ENCODE measurements at places on chromosomes 2 and 18.
A peak's percentile ranks its signal among the peaks of the same experiment; 100 is the strongest.

DNA sequence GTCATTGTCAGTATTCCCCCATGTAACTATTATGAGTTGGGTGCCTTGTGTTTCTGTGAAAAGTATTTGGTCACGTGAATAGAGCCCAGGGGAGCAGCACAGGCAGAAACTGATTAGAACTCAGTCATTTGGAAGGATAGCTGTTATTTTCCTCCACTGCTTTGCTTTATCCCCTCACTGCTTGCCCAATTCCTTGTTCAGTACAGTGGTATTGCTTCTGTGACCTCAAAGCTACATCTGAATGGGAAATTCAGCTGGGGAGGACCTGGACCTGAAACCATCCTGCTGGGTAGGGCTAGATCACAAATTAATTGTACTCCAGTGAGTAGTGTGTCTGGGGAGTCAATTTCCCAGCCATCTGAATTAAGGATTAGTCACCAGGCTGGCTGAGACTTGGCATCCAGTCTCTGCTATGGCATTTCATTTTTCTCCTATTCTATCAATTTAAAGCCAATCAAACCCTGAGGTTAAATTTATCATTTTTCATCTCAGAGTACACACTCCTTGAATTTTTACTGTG, 1231.6 kb upstream of the GYPC start:
- no peak for DNase-seq

GRCh38 chr2:142878031-142878678, 691 bp downstream of the KYNU start:
- DNase-seq = no peak

DNA sequence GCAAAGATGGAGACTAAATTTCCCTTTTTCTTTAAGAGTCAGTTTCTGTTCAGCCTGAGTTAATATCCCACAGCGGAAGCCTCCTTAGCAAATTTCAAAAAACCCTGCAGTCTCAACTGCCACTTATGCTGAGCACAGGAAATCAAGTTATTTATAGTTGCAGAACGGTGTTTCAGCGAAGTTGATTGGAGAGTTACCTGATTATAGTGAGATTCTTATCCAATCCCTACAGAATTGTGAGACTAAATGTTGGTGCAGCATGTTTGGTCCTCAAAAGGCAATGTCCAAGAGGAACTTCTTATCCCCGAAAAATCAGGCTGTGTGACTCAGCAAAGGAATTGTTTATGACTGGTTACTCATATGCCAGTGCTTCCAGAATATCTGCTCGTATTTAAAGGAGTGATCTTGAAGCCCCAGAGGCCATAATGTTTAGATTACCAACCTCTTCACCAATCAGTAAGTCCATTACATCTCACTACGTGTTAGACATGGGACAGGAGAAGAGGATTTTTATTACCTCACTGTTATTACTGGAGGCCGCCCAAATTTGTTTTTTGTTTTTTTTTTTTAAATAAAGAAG, 67.9 kb downstream of the LRRFIP1 start:
- peak; percentile 83 for DNase-seq

- no peak for DNase-seq
Observed at GRCh38 chr2:42317945-42318344, 43.1 kb downstream of the COX7A2L start.

DNA sequence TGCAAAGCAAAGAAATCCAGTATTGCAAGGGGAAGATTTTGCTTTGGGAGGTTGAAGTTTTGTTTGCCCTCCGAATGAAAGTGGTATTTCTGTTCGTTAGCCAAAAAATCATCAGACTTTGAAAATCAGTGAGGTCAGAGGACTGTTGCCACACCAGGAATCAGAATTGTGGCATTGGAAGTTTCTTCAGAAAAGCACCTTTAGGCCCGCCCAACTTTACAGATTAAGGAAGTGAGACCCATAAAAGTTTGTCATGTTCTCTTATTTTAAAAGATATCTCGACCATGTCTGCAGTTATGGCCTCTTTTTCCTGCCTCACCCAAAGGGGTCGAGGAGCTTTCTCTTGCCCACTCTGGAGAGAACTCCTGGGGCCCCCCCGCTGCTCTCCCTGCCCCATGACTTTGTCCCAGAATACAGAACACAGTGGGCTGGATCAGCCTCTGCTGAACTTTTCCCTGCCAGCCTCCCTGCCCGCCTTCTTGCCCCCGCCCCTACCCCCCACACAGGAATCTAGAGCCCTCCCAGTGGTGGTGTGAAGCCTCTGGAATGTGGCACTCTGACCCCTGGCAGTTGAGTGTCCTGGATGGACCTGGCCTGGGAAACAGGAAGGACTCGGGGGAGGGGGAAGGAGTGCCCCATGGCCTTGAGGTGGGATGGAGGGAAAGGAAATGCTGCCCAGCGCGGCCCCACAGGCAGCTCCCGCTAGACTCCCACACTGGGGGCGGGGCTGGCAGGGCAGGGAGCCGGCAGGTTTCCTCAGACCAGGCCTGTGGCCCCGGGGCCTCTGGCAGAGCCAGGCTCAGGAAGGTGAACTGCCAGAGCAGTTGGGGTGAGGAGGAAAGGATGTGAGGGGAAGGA, 25.3 kb downstream of the CRIM1 start:
- DNase-seq = peak; percentile 67

DNA sequence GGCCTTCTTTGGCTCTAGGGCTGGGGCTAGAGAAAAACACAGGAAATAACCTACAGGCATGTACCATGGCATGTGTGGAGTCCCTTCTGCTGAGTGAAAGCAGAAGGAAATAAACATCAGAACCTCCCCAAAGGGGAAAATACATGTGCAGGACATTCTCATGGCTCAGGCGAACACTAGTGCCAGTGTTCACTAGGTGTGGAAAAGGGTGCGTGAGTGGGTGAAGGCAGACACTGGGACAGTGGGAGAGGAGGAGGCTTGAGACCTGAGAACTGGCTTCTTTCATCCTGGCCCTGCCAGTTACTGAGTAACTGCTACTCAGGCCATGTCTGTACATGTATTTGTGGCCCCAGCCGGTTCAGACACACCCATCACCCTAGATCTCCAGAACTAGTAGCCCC, 268.2 kb downstream of the PRKCE start:
- DNase-seq = no peak

- no peak for DNase-seq
Observed at GRCh38 chr2:16104315-16104948, 164.1 kb downstream of the MYCN start.
